ENCODE measurements at places on chromosomes 2 and 18.

DNA sequence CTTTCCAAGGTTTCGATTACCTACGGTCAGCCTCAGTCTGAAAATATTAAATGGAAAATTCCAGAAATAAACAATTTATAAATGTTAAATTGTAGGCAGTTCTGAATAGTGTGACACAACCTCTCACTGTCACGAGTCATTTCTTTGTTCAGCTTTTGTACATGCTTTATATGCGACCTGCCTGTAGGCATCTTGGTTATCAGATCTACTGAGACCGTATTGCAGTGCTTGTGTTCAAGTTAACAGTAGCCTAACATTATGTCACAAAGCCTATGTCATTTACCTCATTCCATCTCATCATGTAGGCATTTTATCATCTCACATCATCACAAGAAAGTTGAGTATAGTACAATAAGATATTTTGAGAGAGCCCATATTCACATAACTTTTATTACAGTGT, 77.3 kb downstream of the LYPD6B start:
- no peak for DNase-seq

- no peak for DNase-seq
Measured at GRCh38 chr2:216922175-216922780, 62.4 kb upstream of the TNP1 start.

GRCh38 chr2:105521176-105521575, 122.3 kb upstream of the FHL2 start:
- DNase-seq, result no peak

GRCh38 chr2:195559431-195559914, 97.6 kb upstream of the SLC39A10 start:
- no peak for DNase-seq

- DNase-seq, result no peak
Measured at GRCh38 chr2:60054571-60055340, 498.7 kb downstream of the BCL11A start.

DNA sequence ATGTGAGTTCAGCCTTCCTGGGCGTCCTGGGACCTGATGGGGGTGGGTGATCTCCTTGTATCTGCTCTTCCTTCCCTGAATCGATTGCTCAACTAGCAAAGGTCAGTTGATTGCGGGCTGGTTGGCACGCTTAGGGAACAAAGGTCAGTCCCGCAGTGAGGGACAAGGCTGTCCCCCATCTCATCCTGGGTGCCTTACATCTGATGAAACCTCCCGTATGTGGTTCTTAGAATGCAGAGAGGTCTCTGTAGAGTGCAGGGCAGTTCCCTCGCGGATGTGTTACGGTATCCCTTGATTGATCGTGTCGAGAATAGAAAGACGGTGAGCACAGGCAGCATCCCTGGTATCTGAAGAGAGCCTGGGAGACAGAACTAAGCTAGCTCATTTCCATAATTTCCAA, 56.4 kb upstream of the RBM44 start:
- no peak for DNase-seq

GRCh38 chr2:38066421-38067115, 9.4 kb downstream of the CYP1B1 start:
- DNase-seq, result no peak

DNA sequence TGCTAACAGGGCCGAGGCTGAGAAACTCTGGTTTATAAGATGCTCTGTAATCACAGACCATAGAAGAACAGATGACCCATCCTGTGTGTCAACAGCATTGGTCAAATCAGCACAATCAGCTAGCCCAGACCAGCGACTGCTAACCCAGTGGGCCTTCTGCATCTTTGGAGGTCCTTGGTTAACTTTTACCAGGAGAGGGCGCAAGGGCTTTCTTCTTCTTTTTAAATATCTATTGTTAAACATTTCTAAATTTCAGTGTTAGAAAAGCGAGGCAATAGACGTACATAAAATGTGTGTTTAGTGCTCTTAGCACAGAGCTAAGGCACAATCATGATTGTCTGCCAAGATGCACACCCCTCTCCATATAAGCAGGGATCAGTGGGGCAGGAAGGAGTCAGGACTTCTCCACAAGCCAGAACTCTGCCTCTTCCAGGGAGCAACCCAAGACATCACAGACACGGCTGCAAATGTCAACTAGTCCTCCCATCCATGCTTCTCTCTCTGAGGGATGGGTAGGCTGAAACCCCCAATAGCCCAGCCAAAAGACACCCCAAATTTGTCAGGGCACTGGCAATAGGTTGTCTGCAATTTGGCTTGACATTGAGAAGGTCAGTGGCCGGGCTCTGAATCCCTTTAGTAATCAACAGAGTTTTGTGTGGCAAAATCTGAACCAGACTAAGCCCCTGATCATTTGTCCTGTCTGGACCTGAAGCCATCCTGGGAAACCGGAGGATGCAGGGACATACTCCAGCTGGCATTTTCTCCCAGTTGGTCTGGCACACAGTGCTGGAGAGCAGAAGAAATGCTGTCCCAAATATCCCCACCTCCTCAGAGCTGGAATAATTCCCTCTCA, 188.2 kb downstream of the BCL2 start:
- no peak for DNase-seq

DNA sequence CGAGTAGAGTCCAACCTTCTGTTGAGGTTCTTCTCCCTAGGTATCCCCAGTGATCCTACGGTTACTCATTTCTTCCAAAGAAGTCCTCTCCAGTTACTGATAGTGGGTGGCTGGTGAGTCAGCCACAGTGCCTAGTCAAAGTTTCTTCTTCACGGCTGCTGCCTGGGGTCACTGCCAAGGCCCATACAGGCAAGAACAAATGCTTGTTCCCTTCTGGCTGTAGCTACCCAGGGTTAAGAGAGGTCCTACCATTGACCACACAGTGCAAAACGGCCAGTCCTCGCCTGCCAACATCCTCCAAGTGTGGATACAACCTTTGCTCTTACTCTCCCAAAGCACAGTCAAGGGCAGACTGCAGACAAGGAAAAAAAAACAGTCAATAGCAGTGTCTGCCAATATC, 2.9 kb upstream of the PTPN4 start:
- peak; percentile 74 for DNase-seq

GRCh38 chr2:9473985-9474360, 378 bp upstream of the IAH1 start:
- DNase-seq, result no peak

DNA sequence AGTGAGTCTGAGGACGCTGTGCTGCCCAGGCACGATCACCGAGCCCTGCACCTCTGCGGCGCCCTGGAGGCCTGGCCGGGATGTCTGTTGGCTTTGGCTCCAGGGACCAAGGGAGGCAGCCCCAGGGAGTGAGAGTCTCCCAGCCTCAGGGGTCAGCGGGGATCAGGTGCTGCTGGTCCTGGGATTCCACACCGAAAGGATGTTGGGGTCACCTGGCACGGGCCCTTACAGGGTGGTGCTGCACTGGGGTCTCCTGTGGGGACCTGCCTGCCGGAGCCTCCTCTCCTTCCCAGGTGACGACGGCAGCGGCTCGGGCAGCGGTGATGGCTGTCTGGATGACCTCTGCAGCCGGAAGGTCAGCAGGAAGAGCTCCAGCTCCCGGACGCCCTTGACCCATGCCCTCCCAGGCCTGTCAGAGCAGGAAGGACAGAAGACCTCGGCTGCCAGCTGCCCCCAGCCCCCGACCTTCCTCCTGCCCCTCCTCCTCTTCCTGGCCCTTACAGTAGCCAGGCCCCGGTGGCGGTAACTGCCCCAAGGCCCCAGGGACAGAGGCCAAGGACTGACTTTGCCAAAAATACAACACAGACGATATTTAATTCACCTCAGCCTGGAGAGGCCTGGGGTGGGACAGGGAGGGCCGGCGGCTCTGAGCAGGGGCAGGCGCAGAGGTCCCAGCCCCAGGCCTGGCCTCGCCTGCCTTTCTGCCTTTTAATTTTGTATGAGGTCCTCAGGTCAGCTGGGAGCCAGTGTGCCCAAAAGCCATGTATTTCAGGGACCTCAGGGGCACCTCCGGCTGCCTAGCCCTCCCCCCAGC, 30.5 kb downstream of the GPC1 start:
- peak; percentile 60 for DNase-seq

GRCh38 chr2:238370823-238371372, 50.6 kb downstream of the TRAF3IP1 start:
- DNase-seq, result peak; percentile 84

DNA sequence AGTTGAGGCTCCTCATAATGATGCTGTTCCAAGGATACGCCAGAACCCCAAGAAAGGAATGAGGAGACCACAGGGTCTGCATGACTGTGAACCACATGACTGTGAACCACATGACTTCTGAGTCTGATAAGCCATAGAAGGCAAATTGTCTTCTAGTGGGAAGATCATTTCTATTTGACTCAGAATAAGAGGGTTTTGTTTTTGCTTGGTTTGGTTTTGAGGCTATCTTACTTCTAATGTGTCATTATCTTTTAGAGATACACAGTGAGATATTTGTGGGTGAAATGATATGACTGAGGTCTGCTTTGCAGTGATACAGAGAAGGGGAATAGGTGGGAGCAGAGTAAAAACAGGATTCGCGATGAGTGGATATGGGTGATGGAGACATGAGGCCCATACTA, 28.9 kb upstream of the BCL2L11 start:
- no peak for DNase-seq

DNA sequence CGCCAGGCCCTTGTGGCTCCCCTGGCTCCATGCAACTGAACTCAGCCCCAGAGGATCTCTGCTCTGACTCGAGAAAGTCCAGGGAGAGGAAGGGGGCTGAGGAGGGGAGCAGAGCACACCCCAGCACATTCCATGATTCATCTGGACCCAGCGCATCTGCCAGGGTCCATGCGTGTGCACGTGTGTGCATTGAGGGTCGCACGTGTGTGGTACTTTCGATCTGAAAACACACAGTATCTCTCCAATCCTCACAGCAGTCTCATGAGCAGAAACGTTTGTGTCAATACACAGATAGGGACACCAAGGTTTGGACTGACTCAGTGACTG, 146.4 kb upstream of the ID2 start:
- DNase-seq, result no peak

DNA sequence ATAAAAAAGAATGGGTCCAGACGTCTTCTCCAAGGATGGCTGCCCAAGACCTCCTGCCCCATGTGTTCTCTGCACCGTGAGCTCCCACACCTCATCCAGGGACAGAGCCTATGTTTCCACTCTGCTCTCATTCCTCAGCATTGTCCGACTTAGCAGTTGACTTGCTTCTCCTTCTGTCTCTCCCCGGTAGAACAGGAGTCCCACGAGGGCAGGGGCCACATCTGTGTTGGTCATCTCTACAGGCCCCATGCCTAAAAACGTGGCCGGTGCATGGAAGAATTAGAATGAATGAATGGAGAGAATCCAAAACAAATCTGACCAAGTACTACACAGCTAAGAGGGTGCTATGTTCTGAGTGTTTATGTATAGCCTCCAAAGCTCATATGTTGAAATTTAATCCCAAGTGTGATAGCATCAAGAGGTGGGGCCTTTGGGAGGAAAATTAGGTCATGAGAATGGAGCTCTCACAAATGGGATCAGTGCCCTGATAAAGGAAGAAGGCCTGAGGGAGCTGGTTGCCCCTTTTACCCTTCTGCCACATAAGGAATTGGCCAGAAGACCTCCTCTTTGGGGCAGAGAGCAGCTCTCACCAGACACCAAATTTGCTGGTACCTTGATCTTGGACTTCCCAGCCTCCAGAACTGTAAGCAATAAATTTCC, 55.9 kb downstream of the FAM178B start:
- no peak for DNase-seq

DNA sequence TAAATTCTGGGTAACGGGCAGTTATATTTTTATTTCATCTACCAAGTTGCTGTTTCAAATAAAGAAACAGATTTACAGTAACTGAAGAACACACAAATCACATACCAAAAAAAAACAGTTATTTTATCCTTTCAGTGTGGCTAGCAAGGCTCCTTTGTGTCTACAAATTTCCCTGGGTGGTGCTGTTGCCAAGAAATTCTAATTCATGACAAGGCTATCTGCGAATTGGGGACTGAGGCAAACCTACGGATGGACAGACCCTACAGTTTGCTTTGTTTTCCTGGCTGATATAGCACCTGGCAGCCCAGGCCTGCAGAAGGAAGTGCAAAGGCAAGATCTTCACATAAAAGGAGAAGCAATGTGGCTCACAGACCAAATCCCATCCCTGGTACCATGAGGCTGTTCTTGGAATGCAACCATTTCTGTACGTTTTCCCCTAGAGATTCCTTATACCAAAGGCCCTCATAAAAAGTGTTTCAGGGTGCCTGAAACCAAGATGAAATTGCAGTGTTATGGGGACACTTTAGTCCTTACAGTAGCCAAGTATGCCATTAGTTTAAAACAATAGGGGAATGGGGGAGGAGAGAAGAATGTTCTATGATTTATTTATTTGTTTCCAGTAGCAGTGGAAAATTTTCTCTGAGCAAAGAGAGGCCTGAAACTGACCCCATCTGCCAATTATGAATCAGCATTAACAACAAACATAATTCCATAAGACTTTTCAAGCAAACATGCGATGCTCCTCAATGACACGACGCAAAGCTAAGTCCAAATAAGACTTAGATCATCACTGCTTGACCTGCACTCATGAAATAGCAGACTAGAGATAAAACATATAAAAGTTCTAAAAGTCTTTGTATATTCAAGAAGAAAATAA, 4.3 kb downstream of the KLF7 start:
- no peak for DNase-seq

GRCh38 chr2:39568116-39568515, 97.6 kb upstream of the TMEM178A start:
- no peak for DNase-seq

- DNase-seq, result no peak
Measured at GRCh38 chr2:98564541-98565132, 43.7 kb downstream of the COA5 start.

All from ascending aorta (tissue), 2 donors.